ENCODE measurements at places on chromosomes 1 and 21. TPM values are rescaled to one million over a fixed set of nuclear protein-coding genes. Genes with fewer than 3 reads are reported as not detected.

Gene RSPO1
- total RNA-seq, result not detected

Gene LMX1A
- total RNA-seq, result not detected

Gene CYP4X1
- total RNA-seq, result 3.2 TPM

Gene SYDE2
- total RNA-seq, result 7.2 TPM

Gene BARHL2
- total RNA-seq, result not detected

GRCh38 chr1:67094191-67094590, 40.2 kb upstream of the SLC35D1 start:
- no peak for DNase-seq

Measured in gastrocnemius medialis (tissue), 4 donors.